Head of caudate nucleus (tissue), 42 donors: ENCODE measurements at places on chromosomes 3 and 15.

- DNase-seq: no peak
Observed at GRCh38 chr15:57797568-57798267, 91.2 kb downstream of the POLR2M start.

GRCh38 chr3:187430576-187430975 is 62.4 kb downstream of the RTP4 start:
- no peak for DNase-seq

GRCh38 chr3:22569570-22569969 is 633.6 kb upstream of the UBE2E2 start:
- DNase-seq: no peak

GRCh38 chr3:8886546-8886945 is 76.7 kb downstream of the RAD18 start:
- no peak for DNase-seq

DNA sequence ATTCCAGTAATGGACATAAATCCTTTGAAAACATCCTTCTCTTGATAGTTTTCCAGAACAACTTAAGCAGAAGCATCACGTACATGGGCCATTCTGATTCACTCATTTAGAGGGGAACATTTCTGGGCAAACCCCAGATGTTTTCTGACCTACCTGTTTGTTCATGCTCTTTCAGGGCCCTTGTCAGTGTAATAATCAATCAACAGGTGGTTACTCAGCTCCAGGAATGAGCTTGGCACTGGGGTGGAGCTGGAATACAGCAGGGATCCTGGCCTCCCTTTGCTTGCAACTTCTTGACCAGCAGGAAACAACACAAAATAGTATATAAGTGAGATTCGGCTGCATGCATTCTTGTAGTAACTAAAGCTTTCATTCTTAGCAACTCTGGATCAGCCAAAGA is 9.2 kb upstream of the UBE2E1 start:
- no peak for DNase-seq

DNA sequence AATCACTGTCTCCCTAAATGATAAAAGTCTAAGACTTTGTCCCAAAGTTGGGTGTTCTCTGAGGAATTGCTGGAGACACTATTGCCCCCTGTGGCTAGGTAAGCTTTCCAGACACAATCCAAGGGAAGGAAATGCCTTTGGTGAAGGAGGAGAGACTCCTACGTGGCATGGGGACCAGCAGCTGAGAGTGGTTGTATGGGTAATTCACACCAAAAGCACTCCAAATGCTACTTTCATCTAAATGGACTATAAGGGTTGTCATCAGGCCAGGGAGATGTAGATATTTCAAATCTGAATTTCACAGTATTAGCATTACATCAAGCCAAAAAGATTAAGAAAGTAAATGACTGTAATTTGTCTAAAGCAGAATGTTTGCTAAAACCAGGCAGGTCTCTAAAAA is 400.8 kb upstream of the THBS1 start:
- no peak for DNase-seq

DNA sequence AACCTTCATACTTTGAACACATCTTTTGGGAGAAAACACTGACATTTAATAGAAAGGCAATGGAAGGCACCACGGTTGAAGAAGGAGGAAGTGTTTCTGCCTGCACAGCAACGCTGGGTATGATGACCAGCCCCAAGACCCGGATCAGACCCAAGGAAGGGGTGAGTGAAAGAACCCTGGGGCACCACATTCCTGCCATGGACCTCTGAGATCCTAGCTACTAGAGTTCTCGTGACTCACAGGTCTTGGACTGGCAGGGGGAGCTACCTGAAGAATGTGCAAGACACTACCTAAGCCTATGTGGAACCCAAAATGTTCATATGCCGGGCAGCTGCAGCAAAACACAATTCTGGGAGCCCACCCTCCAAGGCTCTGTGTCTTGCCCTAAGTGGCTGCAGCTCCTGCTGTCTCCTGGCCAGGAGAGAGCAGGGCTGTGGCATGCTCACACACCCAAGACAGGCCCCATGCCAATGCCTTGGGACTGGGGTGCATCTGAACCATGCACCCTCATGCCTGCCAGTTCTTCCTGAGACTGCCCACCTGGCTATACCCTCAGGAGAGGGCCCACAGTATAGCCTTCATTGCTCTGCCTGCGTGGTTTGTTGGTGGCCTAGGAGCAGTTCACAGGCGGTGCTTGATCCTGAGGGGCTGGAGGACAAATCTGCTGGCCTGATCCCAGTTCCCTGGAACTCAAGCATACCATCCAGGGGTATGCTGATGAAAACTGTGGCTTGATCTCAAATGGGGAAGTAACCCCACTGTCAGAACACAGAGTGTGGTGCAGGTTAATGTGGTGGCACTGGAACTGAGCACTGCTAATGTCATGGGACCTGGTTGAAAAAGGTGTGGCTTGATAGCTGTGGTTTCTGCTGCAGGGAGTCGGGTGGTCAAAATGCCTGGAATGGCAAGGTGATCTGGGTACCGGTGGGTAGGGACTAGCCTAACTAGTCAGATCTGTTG is 353.3 kb upstream of the ARHGEF26 start:
- no peak for DNase-seq

- no peak for DNase-seq
Observed at GRCh38 chr15:37097144-37097919, 3.0 kb downstream of the MEIS2 start.

GRCh38 chr15:79994615-79995014 is 23.6 kb upstream of the BCL2A1 start:
- DNase-seq: no peak

DNA sequence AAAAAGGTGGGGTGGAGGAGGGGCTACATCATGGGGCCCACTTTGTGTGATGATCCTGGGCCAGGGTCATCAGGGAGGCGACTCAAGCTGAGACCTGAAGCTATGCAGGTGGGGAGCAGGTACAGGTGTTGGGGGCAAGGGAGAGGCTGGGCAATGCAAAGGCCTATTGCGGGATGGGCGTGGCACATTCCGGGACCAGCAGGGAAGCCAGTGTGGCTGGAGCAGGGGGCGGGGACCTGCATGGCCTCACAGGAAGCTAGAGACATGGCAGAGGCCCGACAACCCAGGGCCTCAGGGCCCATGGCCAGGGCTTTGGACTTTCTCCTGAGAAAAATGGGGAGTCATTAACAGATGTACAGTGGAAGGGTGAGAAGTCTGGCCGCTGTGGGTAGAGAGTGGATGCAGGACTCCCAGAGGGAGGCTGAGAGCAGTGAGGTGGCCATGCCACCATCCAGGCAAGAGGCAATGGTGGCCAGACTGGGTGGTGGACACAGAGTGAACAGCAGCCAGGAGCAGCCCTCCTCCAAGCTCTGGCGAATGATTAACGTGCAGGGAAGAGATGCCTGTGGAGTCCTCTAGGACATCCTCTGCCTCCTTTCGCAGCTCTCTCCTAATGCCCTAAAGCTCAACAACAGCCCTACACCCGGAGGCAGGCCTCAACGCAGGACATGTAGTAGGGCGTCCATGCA is 122.6 kb upstream of the ATP2B2 start:
- no peak for DNase-seq

DNA sequence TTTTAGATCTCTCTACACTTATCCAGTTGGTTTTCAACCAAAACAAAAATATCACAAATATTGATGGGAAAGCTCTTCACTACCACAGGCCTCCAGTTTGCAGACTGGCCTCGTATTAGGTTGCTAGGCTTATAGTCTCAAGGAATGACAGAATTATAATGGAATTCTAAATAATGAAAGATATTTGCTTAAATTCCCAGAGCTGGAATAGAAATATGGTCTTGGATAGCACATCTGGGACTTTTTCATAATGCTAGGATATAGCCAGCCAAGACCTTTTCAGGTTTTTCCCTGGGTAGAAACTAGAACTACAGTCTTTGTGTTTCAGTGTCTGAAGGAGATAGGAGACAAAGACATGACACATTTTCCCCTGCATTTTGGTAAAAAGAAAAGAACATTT is 121.9 kb upstream of the STAC start:
- DNase-seq: no peak

DNA sequence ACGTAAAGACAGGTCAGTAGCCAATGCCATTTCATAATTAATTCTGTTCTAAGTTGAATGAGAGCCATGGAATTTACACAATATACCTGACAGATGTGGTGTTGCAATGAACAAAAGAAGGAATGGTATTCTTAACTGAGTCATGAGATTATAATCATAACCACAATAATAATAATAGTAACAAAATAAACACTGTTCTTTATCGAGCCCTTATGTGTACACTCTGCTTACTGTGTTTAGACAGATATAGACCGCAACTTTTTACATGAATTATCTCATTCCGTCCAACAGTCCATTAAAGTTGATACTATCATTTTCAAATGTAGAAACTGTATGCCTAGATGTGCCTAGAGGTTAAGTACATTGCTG is 28.2 kb upstream of the SCAANT1 start:
- no peak for DNase-seq
